Endothelial cell (in vitro differentiated cells): ENCODE measurements at places on chromosomes 12 and 14.

- no peak for DNase-seq
These were observed 463.1 kb downstream of the RAD51B start for GRCh38 chr14:68282479-68283377.

GRCh38 chr14:55373784-55374705 lies 37.6 kb downstream of the ATG14 start:
- DNase-seq = no peak

- no peak for DNase-seq
These were observed 52.5 kb downstream of the SPIC start for GRCh38 chr12:101527682-101528081.

- peak; percentile 70 for DNase-seq
These were observed 178.5 kb upstream of the OR4E1 start for GRCh38 chr14:21852061-21852664.

DNA sequence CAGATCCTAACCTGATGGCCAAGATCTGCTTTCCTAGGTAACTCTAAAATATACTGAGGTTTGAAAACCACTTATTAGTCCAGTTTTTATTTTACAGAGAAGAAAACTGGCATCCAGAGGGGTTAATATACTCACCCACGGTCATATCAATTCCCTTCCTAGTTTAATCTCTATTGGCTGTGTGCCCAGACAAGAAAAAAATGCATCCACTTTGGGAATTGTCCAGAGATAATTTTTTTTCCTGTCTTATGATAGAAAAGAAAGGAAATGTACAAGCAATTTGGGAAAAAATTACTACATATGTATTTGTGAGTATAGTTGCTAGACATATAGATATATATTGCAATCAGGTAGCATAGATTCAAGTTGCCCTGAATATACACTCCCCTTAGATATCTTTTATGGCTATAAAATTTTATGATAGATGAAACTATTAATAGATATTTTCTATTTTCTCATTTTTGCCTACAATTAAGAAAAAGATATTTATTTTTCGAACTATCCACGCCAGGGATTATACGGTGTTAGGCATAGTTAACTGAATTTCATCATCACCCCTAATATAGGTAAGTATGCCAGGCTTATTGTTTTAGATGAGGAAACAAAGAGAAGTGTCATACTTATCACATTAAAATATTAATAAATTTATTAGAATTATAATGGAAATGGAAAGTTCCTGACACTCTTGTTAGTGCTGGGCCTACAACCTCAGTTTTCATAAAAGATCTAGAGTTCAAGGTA lies 100.5 kb upstream of the SLC38A2 start:
- no peak for DNase-seq

- DNase-seq = no peak
These were observed 191.0 kb upstream of the ATP2B1 start for GRCh38 chr12:89899651-89900050.

- no peak for DNase-seq
These were observed 1.1 kb downstream of the SHMT2 start for GRCh38 chr12:57230381-57231155.

DNA sequence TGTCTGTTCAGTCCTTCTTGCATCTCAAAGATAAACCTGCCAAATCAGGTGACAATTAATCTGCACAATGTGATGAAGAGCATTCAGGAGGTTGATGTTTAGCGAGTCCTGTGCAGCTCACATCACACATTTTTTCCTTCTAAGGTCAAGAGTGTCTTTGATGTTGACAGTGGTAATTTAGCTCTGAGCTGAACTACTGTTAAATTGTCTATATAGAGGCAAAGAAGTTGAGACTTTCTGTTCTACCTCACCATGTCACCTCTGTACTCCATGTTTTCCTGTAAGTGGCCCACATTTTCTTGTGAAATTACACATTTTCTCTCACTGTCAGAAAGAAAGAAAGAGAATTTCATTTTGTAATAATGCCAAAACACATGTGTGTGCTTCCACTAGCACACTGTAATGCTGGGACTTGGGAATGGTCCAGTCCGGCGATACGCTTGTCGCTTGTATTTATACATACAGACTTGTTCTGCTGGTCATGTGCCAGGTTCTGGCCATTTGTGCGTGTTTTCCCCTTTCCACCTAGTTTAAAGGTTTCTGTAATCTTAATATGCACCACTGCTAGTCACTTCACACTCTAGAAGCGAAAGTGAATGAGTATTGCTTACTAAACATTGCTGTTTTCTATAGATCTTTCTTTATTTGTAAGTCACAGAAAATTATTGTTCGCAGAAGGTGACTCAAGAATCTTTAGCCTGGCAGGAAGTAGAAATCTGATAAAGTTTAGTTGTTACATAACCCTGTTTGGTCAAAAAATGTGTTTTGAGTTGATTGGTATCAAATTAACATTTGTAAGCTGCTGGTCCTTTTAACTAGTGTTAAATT lies 328.9 kb downstream of the TMTC2 start:
- DNase-seq = no peak

- no peak for DNase-seq
These were observed 17.6 kb downstream of the A2M start for GRCh38 chr12:9098115-9098452.

GRCh38 chr12:50626026-50626425 lies 121.2 kb downstream of the DIP2B start:
- DNase-seq = no peak

- no peak for DNase-seq
These were observed 75.4 kb downstream of the FUT8 start for GRCh38 chr14:65487783-65488494.

DNA sequence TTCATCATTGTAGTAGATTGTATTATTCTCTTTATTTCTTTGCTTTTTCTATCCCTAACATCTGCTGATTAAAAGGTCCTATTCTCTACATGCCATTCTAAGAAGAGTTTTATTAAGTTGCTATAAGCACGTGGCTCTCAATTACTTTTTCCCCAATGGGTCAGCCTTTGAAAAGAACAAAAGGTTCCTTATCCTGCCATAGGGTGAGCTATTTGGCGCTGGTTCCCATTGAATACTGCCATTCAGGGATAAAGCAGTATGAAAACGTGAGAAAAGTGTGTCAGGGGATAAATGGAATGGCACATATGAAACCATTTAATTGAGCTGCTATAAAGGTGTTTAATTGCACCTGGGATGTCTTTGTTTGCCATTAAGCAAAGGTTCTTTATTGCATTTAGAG lies 80.9 kb downstream of the SYNE2 start:
- no peak for DNase-seq
